NCI-H526 treated with DMSO at 0.1 percent for 48 hours (cell line): ENCODE measurements at places on chromosomes 6 and 20.

- no peak for DNase-seq
Measured at GRCh38 chr6:87115402-87116135, 20.7 kb upstream of the CGA start.

DNA sequence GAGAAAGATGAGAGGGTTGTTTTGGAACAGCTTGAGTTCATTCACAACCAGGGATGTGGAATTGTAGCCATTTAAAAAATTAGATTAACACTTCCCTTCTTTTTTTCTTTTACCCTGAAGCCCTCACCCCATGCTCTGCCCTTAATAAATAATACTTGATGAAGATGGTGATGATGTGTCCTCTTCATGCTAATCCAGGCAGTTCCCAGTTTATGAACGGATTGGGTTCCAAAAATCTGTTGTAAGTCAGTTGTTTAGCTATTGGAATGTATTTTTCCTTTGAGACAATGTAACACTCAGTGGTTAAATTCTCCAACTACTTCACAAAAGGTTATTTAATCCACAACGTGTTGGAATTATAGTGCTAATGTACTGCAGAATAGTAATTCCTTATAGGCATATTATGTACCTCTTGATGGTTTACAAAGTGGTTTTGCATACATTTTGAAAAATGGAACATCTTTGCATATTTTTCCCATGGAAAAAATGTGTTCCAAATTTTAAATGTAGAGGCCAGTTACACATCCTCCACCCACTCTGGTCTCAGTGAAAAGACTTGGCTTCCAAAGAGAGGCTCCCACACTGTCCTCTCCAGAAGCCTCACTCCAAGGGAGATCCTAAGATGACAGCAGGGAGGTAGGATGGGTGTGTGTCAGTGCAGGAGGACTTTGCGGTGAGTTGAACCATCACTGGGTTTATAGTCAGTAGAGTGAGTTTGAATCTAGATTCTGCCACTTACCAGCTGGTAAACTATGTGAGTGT, 45.8 kb upstream of the CEP162 start:
- DNase-seq, result no peak

DNA sequence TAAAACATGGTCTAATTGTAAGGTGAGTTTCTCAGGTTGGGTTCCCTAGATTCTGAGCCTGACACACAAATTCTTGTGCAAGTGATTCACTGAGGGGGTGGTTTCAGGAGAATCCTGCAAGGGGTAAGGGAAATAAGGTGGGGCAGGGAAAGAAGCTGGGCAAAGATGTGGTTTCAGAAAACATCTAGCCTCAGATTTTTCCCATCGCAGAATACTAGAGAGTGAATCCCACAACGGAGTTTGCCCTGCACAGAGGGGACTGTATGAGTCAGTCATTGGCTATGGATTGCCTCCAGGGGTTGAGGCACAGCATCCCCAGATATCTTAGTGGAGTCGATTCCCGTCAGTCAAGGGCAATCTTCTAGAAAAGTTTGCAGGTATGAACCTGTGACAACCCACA, 65.2 kb downstream of the PRL start:
- no peak for DNase-seq

DNA sequence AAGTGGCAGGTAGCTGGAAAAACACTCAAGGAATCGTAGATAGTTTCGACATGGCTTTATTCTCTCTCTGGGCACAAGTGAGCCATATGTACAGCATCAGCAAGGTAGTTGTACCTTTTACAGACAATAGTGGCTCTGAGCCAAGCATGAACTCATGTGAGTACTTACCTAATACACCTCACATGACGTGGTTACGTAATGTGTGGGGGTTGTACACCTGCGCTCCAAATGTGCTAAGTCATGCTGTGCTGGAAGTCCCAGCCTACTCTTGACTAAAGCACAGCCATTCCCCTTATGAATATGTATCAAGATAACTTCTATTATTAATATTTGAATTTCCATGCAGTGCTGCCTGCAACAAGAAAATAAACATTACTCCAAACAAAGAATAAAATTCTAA, 78.8 kb upstream of the HMGN3 start:
- DNase-seq, result no peak

GRCh38 chr6:46175976-46176375, 5.2 kb upstream of the ENPP5 start:
- no peak for DNase-seq

DNA sequence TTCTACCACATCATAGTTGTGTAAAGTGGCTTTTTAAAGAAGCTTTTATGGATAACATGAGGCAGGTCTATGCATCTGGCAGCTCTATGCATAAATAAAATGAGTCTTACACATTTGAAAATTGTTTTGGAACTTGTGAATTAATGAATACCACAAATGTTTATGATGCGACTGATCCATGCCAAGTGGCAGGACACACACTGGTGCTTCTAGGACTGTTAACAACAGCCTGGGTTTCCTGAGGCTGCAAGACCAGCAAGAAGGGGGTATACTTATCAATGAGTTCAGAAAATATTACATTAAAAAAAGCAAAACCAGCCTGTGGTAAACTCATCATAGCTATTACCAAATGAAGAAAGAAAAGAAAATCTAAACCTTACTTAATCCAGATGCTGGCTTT, 212.9 kb upstream of the PDE10A start:
- no peak for DNase-seq

DNA sequence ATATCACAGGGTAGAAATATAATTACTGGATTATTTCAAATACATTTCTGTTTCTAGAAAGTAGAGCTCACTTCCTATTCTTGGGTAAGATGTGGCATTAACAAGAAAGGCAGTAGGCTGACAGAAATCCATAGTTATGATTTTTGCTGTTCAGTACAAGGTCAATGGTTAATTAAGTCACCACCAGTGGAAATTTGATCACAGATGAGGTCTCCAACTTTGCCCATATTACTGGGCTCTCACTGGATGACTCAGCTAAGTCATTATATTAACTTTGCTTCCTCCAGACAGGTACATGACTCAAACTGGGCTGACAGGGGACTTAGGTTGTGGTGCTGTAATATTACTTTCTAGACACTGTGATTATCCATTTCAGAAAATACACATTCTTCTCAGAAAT, 212.4 kb downstream of the GRIK2 start:
- DNase-seq, result no peak

GRCh38 chr6:168244961-168245551, 74.5 kb downstream of the DACT2 start:
- no peak for DNase-seq

DNA sequence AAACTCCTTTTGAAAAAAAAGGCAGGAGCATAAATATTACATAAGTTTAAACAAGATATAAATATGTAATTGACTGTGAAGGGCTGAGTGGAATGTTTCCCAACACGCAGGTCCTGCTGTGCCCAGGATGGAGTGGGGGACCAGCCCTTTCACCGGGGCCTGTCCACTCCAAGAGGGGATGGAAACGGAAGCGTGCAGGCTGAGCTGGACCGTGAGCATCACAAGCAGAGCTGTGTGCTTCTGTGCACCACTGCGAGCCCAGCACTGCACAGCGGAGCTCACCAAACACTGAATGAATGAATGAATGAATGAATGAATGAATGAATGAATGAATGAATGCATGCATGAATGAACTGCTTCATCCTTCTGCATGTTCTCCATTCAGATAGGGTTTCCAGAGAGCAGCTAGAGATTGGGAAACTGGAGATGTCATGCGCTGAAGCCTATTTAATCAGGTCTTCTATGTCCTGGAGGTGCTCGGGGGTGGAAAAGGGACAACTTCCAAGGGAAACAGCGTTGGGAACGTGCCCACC, 157.7 kb downstream of the ANKRD60 start:
- no peak for DNase-seq

- no peak for DNase-seq
Measured at GRCh38 chr6:38897507-38897906, 151.1 kb upstream of the GLP1R start.

GRCh38 chr6:82176616-82177015, 70.9 kb downstream of the IBTK start:
- DNase-seq, result no peak

- no peak for DNase-seq
Measured at GRCh38 chr6:39092124-39092523, 22.9 kb downstream of the SAYSD1 start.

GRCh38 chr6:20104696-20105095, 107.6 kb downstream of the MBOAT1 start:
- peak; percentile 2 for DNase-seq

DNA sequence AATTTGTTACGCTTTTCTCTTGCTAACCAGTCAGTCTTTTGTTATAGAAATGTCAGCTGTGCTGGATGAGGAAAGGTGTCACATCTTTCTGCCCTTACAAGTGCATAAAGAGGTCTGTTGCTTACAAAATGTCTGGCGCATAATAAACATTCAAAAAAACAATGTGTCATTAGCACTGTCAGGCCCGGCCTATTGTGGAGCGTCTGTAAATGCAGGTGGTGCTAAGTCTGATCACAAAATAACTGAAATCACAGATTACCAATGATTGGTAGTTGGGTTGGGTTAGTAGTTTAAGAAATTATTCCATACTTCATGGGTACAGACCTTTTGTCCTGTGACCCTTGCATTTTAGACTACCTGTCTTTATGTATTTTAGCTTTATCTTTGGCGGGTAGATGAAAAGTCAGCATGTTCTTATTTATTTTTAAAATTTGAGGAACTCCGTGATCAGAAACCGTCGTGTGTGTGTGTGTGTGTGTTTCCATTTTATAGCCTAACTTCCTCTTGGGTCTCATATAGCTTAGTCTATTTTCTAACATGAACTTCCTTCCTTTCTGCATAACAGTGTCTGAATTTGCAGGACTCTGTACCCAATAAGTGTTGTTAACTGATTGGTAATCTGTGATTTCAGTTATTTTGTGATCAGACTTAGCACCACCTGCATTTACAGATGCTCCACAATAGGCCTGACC, 88.1 kb upstream of the IFNGR1 start:
- DNase-seq, result no peak

GRCh38 chr20:39855799-39856198, 833.2 kb downstream of the MAFB start:
- DNase-seq, result no peak

- DNase-seq, result no peak
Measured at GRCh38 chr6:161130541-161130940, 139.0 kb downstream of the MAP3K4 start.

GRCh38 chr20:8020314-8021079, 936 bp upstream of the TMX4 start:
- peak; percentile 79 for DNase-seq

GRCh38 chr6:128631031-128631430, 110.6 kb upstream of the PTPRK start:
- DNase-seq, result no peak

DNA sequence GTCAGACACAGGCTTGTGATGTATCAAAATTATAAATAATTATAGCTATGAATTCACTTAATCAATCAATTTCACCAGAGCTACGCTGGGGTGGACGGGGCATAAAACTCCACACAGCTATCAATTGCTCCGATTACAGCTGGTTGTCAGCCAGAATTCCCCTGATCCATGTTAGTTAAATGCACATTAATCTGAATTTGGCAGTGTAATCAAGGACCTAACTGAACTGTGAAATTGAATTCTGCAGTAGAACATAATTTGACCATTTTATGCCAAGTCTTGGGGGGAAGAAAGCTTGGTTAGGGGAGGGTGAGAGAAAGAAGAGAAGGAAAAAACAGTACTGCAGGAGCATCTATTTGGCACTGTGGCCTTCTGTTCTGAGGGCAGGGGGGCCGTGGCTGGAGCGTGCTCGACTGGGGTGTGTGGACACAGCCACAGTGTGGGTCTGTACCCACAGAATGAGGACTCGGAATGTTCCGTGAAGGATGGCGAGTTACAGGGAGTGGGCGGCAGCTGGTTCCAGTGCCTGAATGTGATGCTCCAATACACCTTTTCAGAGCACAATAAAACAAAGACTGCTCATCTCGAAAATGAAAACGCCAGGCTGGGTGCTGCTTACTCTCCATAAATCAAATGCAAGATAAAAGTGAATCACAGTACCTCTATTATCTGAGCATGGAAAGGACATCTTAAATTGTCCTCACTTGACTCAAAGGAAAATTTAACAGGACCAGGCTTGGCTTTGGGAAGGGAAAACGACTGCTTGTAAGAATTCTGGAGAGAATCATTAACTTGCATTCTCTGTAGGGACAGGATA, 59.2 kb downstream of the LAMP5 start:
- no peak for DNase-seq

GRCh38 chr20:32516583-32517517, 68.3 kb downstream of the NOL4L start:
- no peak for DNase-seq

GRCh38 chr6:9621276-9621675, 793.6 kb downstream of the TFAP2A start:
- DNase-seq, result no peak

DNA sequence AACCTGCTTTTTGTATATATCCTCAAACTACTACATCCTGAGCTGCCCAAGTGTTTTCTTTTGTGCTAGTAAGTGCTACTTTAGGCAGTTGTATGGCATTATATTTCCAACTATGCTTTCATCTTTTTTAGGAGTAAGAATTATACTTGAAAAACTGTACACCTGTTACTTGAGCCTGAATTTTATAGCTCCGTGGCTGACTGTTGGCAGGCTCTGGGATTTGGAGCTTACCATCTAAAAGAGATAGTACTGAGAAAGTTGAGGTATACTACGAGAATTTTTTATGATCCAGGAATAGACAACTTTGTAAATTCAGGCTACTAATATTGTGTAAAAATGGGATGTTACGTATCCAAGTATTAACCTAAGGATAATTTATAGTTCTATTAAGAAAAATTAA, 32.4 kb downstream of the RNF217 start:
- no peak for DNase-seq

DNA sequence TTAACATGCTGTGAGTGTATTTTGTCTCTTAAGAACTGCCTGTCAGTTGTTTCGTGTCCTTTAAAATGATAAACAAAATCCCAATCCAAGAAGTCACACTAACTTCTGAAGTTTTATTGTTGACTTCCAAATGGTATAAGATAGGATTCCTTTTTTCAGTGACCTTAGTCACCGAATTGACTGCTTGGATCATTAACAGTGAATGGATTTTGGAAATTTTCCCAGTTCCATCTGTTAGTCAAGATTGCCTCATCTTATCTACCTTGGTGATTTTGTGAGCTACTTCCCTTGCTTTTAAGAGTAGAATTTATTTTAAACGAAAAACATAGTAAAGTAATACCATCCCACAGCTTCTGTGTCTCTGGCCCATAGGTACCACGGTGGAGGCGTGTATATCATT, 14.9 kb downstream of the RIOK1 start:
- no peak for DNase-seq

- DNase-seq, result no peak
Measured at GRCh38 chr20:63900413-63900812, 5.5 kb downstream of the DNAJC5 start.
